Stimulated activated effector memory CD8-positive, alpha-beta T cell treated with anti-CD3 and anti-CD28 coated beads, Interleukin-12 subunit alpha, Interleukin-12 subunit beta, amount 100 ng/mL, for 72 hours (primary cell): ENCODE measurements at places on chromosomes 3 and 15.

- peak; percentile 23 for DNase-seq
Observed at GRCh38 chr3:14728113-14728512, 53.2 kb downstream of the C3orf20 start.

DNA sequence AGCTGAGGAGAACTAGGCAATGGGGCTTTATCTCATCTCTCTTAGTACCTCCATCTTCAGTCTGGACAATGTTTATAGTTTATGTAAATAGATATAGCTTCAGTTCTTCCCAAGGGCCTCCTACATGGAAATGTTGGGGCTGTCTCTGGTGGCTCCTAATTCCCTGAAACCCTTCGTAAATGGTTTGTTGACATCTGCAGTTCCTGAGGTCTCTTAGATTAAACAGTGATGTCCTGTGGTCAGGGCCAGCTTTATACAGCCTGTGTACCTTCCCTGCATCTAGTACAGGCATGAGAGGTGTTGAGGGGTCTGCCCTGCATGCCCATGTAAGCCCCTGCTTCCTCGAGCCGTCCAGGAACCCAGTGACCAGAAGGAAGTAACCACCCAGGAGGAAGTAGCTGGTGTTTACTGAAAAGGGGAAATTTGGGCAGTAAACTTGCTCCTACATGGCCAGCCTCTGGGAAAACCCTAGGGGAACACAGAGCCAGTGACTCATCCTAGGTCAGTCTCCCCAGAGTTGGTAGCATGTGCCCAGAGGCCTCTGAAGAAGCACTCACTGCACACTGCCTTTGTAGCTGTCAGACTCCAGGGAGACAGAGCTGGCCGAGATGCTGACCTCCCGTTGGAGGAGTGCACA, 4.7 kb upstream of the TBC1D2B start:
- no peak for DNase-seq

DNA sequence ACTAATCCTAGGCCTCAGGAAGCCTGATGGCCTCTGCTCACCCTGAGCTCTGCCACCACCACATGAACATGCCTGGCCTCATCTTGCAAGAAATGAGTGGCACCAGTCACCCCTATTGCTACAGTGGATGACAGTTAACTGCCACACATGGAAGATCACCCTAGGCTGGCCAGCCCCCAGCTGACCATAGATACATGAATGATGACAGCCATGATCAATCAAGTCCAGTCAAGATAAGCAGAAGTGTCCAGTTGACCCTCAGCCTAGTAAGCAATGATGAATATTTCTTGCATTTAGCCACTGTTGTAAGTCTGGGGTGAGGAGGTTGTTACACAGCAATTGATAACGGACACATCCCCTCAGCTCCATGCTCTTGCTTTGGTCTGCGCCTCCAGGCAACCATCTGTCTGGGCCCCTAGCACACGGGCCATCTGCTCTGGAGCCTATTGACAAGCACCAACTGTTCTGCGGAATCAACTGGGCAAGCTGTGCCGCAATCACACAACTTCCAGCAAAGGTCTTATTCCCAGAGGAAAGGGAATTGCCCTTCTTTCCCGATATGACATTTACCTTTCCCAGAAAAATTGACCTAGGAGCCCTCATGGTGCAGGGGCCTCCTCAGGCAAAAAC, 2.2 kb upstream of the LYZL4 start:
- no peak for DNase-seq

- no peak for DNase-seq
Observed at GRCh38 chr3:105823149-105823867, 45.5 kb downstream of the CBLB start.

GRCh38 chr15:65342493-65342892, 35.3 kb downstream of the IGDCC3 start:
- DNase-seq = no peak

DNA sequence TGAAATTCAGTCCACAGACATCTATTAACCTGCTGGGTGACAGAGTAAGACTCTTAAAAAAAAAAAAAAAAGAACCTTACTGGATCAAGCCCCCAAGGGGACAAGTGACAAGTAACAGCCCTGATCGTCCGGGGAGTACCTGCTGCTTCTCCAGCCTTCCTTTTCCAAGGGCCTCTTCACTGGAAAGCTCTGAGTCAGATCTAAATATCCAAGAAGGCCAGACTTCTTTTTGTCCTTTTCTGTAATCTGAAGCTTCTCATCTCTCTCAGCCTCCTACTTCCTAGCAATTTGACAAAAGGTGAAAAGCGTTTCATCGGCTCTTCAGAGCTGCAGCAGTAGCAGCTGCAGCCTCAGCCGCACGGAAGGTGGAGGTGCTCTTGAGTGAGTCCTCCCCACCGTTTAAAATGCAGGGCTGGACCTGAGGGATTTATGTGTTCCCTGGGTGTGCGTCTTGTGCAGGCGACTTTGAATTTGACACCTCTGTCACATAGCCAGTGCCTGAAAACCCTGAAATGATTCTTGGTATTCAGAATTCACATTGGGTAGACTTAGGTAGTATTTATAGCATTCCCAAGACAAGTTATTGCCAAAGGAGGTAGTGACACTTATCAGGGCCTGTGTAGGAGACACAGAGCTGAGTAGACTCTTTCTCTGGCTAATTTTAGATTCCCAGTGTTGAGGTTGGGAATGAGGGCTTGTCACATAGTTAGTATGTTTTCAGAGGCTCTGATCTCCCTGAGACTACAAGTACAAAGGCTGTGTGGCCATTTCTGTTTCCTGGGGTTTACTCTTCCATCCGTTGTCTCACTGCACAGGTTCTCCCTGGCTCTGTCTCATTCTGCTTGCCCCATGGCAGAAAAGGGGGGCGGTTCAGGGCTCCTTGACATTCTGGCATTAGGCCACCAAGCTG, 291.2 kb upstream of the C2CD4B start:
- no peak for DNase-seq

DNA sequence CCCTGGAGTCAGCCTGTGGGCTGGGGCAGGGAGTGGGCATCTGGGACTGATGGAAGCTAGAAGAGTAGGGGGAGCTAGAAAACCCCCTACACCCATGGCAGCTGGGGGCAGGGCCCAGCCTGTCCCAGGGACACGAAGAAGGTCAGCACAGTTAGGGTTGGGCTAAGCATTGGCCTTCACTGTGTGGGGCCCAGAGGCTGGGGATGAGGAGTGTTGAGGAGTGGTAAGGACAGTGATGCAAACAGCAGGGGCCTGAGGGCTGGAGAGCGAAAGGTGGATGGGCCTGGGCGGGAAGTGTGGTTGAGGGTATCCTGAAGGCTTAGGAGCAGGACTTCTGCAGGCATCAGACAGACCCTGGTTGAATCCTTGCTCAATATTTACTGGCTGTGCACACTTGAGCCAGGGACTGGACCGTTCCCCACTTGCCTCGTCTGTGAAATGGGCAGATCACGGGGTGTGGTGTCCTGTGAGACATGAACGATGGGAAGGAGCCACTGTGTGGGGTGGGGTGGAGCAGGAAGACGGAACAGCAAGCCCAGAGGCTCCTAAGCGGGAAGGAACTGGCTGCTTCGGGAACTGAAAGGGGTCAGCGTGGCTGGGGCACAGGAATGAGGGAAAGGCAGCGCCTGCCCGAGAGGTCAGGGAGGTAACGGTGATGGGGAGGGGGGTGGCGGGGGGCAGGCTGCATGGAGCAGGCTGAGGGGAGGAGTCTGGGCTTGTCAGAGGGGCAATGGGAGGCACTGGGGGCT, 7.3 kb downstream of the PRKCD start:
- no peak for DNase-seq

DNA sequence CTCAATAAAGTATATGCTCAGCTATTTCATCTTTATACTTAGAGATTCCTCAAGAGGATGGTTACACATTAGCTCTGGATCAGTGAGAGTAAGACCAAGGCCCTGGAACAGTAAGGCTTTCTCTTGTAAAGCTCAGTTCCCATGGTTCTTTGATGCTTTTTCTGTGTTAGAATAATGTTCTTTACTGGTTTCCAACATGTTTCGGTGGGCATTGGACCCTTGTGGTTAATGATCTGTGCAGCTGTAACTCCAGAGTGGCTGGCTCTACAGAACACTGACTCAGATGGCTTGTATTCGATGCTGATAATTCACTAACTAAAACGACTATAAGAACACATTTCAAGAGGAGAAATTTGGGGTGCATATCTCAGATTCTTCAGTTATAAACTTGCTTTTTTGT, 114.7 kb downstream of the AKAP13 start:
- DNase-seq = no peak

- DNase-seq = no peak
Observed at GRCh38 chr3:149977386-149977785, 6.7 kb upstream of the PFN2 start.

GRCh38 chr3:16055606-16056211, 118.8 kb upstream of the GALNT15 start:
- DNase-seq = no peak

DNA sequence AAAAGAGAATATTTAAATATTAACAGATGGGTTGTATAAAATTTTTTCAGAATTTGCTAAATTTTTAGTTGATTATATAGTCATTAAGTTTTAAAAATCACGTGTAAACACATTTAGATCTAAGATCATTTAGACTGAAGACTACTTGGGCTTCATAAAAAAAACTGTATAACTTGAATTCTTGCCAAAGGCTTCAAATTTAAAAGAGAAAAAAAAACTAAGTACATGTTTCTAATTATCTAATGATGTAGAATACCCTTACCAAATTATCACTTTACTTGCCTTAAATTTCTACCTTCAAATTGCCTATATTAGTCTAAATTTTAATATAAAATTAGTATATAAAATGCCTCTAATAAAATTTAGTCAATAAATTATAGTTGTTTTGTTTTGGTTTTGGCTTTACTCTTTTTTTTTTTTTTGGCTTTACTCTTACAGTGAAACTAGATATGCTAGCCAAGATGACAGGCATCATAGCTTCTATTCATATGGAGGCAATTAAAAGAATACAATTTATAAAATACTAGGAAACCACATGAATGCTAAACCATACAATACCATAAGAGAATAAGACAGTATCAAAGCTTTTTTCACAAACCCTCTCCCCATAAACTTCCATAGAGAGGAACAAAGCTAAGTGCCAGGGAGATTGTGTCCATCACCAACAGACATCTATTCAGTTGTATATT, 183.1 kb upstream of the KCNMB2 start:
- DNase-seq = no peak

DNA sequence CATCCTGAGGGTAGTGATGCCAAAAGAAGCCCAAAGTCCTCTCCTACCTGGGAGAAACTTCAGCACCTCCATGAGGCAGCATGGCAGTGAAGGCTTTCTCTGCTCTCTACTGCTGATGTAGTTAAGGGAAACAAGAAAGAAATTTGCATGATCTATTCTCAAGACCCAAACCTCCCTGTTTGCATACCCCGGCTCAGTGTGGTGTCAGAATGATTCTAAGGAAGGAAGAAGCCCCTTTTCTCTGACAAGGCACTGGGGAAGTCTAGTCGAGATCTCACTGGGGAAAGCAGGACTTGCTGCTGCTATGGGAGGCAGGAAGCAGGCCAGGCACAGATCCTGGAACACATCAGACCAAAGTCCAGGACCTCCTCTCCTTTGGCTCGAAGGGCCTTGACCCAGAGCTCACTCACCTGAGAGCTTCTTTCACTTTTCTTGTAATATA, 89.4 kb upstream of the ICE2 start:
- DNase-seq = no peak

DNA sequence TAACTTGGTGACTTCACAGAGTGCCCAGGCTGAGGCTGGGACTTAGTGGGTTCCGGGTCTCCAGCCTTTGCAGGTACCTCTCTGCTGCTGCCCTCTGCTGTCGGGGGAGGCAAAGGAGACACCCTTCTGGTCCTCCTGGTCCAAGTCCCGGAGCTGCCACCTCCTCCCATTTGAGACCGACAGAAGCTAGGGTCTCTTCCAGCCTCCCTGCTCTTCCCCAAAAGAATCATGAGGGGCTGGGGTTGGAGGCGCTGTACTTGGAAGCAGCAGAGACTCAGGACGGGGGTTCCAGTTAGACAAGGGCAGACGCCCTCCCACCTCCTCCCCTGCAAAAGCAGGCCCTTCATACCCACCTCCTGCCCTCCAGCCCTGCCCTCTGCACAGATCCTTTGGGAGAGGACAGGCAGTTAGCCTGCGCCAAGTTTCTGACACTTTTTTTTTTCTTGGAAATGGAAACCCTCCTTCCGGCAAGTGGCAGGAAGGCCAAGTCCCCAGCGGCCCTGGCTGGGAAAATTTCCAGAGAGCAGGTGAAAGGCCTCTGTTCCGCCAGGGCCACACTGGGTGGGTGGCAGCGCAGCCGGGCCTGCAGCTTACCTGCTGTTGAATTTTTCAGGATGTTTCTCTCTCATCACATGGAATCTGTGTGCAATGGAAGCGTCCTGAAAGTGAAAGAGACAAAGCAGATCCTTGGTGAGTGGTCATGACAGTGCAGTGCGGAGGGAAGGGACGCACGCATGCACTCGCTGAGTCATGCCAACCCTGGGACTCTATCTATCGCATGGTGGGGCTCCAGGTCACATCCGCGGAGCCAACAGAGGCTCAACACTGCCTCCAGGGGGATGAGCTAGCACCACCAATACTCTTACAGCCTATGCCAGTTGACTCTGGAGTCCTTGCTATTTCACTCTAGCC, 119.9 kb downstream of the DGKG start:
- peak; percentile 11 for DNase-seq

DNA sequence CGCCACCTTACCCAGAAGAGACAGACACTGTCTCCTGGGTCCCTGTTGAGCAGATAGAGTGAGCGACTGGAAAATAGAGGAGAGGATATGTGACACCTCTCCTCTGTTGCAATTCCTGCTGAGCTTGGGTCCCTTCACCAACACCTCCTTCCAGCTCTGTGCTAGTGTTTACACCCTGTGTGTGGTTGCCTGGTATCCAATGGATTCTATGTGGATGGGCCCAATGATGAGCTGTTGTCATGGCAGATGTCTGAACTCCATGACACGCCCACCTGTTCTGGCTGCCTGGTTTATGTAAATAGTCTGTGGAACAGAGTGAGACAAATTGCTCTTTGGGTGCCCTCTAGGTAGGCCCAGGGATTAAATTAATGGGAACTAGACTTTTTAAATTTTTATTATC, 23.7 kb downstream of the RBM5 start:
- no peak for DNase-seq

GRCh38 chr3:41234823-41235721, 35.8 kb downstream of the CTNNB1 start:
- no peak for DNase-seq

GRCh38 chr15:91925794-91926193, 72.3 kb downstream of the SLCO3A1 start:
- DNase-seq = no peak

DNA sequence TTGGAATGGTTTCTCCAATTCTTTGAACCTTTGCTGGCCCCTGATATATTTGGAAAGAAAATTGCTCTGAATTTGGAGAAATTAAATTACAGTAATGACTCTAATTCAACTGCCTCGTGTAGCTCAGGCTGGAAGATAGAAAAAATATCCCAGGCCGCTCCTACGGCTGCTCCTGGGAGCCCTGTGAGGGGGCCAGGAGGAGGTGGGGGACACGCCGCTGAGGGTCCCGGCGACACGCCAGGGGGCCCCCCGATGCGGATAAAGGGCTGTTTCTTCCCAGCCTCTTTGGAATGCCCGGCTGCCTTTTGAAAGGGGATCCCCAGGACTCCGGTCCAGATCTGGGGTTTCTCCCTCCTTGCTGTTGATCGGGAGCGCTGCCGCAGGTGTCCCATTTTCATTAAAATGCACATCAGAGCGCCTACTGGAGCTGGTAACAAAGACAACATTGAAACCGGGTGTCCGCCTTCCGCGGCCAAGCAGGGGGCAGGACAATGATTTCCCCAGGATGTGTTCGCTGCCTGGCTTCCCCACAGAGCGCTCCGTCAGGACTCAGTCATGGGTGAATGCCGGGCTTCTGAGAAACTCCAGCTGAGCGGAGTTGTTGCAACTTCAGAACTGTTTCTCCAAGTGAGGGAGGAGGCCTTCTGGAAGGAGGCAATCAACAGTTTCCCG, 200.1 kb upstream of the KBTBD8 start:
- DNase-seq = no peak

GRCh38 chr3:172836390-172836997, 86.0 kb downstream of the ECT2 start:
- DNase-seq = no peak
